ENCODE measurements at places on chromosomes 2 and 18. TPM values are rescaled to one million over a fixed set of nuclear protein-coding genes. Genes with fewer than 3 reads are reported as not detected.

DNA sequence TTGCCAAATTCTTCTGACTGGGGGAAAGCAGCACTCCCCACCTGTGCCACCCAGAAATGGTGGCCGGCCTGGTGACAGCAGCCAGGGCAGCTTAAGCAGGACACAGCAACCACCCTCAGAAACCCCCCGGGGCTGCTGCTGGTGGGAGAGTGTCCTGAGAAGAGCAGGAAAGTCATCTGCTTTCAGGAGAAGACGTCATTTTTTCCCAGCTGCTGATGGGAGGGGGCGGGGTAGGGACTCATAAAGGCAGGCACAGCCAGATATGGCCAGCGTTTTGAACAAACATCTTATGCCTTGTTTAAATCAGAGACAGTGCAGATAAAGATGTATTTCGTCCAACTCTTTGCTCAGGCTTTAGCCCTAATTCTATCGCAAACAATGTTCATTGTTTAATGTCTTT, 139.5 kb downstream of the LRRC30 start:
- DNase-seq: no peak

- no peak for DNase-seq
Observed at GRCh38 chr18:9884090-9884489, 1.7 kb upstream of the TXNDC2 start.

DNA sequence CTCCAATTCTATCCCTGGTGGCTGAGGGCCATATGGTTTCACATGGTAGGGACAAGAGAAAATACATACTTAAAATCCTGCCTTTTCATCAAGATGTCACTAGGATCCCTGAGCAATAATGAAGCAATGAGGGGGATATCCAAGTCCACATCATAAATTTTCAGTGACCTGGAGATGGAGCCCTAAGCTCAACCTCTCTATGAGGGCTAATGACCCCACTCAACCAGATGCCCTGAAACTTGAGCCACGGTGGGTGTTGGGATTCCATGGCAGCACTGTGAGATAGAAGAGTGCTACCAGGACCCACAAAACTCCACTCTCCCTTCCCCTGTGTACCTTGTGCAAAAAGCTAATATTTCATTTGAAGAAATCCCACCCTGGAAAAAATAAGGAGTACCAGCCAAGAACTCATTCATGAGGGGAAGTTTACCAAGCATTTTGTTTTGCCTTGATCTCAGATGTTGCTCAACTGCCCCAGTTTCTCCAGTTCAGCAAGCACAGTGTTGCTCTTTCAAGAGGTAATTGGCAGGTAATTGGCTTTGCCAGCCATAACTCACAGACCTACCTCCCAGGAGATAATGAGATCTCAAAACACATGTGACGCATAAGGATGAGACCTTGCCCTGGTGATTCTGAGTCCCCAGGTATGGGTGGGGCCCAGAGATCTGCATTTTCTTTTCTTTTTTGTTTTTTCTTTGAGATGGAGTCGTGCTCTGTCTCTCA, 51.0 kb upstream of the TTC39C start:
- no peak for DNase-seq

DNA sequence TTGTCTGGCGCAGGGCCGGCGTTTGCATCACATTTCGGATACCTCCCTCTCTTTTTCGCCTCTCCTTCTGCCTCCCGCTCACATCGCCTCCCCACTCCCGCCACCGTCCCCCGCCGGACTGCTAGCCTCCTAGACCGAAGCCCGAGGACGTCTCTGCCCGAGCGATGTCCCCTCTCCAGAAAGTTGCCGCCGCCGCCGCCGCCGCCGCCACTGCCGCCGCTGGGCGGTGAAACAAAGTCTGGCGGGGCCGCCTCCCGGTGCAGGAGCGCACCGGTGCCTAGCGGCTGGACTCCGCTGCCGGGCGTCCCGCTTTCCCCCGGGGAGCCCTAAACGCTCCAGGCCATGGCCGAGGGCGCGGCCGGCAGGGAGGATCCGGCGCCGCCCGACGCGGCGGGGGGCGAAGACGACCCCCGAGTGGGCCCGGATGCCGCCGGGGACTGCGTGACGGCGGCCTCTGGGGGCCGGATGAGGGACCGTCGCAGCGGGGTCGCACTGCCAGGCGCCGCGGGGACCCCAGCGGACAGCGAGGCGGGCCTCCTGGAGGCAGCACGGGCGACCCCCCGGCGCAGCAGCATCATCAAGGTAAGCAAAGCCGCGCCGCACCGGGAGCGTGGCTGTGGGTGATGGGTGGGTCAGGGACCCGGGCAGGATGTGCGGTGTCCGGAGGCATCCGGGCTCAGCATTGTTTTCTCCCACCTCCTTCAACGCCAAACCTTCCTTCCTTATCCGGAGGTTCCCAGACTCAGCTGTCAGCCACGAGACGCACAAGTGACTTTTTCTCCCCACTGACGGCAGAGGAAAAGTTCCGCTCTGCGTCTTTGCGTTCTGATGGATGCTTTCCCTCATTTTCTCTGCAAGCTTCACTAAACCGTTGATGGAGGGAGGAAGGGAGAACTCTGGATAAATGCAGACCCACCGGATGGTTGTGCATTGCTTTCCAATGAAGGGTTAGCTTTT, 643 bp downstream of the PLCL1 start:
- no peak for DNase-seq

- DNase-seq: no peak
Observed at GRCh38 chr2:232377319-232377718, 1.2 kb upstream of the ALPP start.

- DNase-seq: no peak
Observed at GRCh38 chr2:162252153-162252552, 8.9 kb upstream of the FAP start.

Gene PLEKHA3
- polyA plus RNA-seq: 30.4 TPM

Gene GAL3ST2
- polyA plus RNA-seq: 0.76 TPM

Gene OTOF
- polyA plus RNA-seq: 0.23 TPM

Gene SOWAHC
- polyA plus RNA-seq: 16.7 TPM

Data from left kidney (tissue), 8 donors.